ENCODE measurements at places on chromosomes 16 and 17.
A peak's percentile ranks its signal among the peaks of the same experiment; 100 is the strongest.

DNA sequence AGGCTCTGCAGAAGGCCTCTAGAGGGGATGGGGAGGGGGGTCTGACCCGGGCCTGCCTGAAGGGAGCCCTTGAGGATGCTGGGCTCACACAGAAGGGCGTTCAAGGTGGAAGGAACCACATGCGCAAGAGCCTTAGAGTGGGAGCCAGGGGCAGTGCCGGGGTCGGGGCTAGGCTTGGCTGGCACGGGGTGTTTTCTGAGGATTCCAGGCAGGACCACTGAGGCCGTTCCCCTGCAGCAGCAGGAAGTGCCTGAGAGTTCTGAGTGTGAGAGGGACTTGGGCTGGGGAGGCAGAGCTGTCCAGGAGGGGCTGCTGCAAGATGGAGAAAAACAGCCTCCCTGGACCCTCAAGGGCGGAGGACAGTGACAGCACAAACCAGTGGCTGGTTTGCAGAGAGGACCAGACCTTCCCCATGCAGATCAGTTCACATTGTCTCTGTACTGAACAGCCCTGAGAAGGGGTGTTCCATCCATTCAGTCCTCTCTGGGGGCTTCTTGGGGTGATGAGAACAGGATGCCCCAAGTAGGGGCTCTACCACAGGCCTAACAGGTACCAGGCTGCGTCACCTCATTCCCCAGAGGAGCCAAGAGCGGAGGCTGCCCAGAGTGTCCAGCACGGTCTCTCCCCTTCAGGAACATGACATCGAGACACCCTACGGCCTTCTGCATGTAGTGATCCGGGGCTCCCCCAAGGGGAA is 3.4 kb downstream of the NDRG4 start:
- peaks cover 12% of the 10 kb centered on the region for H3K36me3 ChIP-seq
- H3K4me3 ChIP-seq: no peak overlapping the region
- DNase-seq: no peak
- H3K4me1 ChIP-seq: peaks cover 28% of the 10 kb centered on the region

GRCh38 chr16:82199209-82199608 is 29.2 kb upstream of the MPHOSPH6 start:
- DNase-seq: no peak
- no peak overlapping the region for H3K27ac ChIP-seq
- no peaks in the 10 kb centered on the region for H3K4me1 ChIP-seq
- no peak overlapping the region for H3K4me3 ChIP-seq
- peaks cover 4% of the 10 kb centered on the region for H3K27me3 ChIP-seq

DNA sequence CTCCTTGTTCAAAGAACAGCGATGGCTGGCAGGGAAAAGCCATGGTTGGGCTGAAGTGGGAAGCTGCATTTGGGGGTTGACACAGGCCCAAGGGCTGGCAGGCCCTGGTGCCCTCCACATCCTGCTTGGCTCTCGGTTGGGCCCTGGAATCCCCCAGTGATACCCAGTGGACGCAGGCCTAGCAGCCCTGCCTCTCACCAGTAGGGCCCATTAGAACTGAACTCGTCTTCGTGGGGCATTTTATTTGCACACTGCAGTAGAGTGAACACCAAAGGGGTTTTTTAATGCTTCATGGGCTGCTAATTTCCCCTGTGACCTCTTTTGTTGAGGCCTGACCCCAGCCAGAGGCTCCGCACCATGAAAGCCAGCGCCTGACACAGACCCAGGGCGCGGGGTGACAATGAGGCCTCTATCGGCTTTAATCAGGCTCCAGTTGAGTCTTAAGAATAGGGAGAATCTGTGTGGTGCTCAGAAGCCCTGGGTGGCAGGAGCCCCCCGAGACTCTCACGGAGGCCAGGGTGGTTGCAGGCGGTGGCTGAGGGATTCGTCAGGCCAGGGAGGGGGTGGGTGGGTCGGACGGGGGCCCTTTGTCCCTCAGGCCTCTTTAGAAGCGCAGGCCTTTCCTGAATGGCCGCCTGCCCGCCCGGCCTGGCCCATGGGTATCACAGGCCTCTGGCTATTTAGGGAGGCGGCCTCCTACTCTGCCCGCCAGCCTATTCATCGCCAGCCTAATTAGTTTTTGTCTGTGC is 199.3 kb downstream of the NTN1 start:
- H3K27me3 ChIP-seq: no peaks in the 10 kb centered on the region
- H3K4me3 ChIP-seq: no peak overlapping the region
- no peak overlapping the region for H3K27ac ChIP-seq

DNA sequence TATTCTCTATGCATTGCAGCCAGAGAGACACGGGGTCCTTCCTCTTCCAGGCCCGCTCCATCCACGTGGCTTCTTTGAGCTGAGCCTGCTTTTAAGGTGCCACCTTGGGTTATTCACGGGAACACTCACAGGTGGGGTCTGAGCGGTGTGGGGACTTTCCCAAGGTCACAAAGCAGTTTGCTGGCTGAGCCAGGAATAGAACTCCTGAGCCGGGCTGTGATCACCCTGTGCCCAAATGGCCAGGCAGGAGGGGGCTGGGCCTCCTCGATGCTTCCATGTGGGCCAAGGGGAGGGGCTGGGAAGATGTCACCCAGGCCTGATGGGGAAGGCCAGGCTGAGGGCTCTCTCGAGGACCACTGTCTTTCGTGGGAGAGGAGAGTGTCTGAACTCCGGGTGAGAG is 13.0 kb upstream of the GSE1 start:
- no peak for DNase-seq
- H3K36me3 ChIP-seq: no peaks in the 10 kb centered on the region
- no peaks in the 10 kb centered on the region for H3K27me3 ChIP-seq
- no peak overlapping the region for H3K4me3 ChIP-seq

- H3K4me3 ChIP-seq: no peak overlapping the region
- no peaks in the 10 kb centered on the region for H3K27me3 ChIP-seq
- no peak for DNase-seq
- peak overlapping the region; percentile 87 for H3K27ac ChIP-seq
- H3K36me3 ChIP-seq: peaks cover 15% of the 10 kb centered on the region
- H3K4me1 ChIP-seq: peaks cover 59% of the 10 kb centered on the region
These were observed 10.5 kb downstream of the SRL start for GRCh38 chr16:4231367-4231766.

DNA sequence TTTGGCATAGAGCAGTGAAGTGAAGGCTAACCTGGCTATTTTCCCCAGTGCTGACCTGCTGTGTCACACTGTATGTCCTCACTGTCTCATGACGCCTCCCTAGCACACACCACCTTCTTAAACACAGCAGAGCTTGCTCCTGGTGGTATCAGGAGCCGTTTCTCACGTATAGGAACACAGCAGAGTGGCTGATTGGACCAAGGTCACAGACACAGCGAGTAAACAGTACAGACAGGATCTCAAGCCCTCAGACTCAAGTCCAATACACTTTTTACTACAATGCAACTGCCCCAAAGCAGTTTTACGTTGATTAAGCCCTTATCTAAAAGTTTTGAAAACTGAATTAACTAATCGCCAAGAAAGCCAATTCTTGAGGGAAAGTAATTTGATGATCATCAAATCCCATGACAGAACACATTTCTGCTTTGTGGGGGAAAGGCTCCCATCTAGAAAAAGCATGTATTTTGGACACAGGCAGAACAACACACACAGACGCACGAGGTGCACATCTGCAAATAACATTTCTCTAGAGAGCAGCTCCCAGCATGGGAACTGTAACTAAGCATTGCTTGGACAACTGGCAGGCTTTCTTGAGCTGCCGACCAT is 15.2 kb downstream of the ARHGAP17 start:
- H3K27ac ChIP-seq: peak overlapping the region; percentile 43
- no peaks in the 10 kb centered on the region for H3K27me3 ChIP-seq
- peak; percentile 81 for DNase-seq
- H3K4me3 ChIP-seq: no peak overlapping the region
- H3K36me3 ChIP-seq: no peaks in the 10 kb centered on the region
- peaks cover 9% of the 10 kb centered on the region for H3K4me1 ChIP-seq

DNA sequence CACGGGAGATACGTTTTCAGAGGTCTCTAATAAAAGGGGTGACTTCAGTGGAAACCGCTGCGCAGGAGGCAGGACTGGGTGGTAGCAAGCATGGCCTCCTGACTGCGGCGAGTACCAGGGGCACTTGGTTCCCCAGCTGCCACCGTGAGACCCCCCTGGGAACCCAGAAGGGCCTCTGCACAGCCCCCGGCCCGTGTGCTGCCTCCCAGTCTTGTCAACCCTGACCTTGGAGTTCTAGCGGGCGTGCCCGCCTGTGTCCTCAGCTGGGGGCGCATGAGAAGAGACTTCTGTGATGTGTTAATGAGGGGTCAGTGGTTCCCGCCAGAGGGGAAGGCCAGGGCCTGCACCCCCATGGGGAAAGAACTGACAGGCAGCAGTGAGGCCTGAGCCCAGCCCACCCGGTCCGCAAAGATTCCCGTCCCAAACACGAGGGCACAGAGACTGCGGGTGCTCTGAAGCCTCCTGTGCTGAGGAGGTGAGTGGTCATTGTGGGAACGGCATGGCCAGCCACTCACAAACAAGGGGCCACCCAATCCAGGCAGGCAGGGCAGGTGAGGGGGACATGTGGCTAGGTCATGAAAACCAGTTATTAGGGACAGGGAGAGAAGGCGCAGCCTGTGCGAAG is 9.4 kb downstream of the ZNF276 start:
- peaks cover 8% of the 10 kb centered on the region for H3K4me1 ChIP-seq
- no peak overlapping the region for H3K27ac ChIP-seq
- H3K4me3 ChIP-seq: no peak overlapping the region
- no peak for DNase-seq

- peaks cover 6% of the 10 kb centered on the region for H3K4me1 ChIP-seq
- no peak for DNase-seq
- no peak overlapping the region for H3K27ac ChIP-seq
- peaks cover 2% of the 10 kb centered on the region for H3K27me3 ChIP-seq
- H3K36me3 ChIP-seq: no peaks in the 10 kb centered on the region
- no peak overlapping the region for H3K4me3 ChIP-seq
These were observed 16.8 kb downstream of the PIRT start for GRCh38 chr17:10821054-10821453.

GRCh38 chr16:51731160-51731559 is 580.1 kb upstream of the SALL1 start:
- H3K27ac ChIP-seq: no peak overlapping the region
- no peaks in the 10 kb centered on the region for H3K36me3 ChIP-seq
- no peaks in the 10 kb centered on the region for H3K4me1 ChIP-seq
- no peak for DNase-seq

DNA sequence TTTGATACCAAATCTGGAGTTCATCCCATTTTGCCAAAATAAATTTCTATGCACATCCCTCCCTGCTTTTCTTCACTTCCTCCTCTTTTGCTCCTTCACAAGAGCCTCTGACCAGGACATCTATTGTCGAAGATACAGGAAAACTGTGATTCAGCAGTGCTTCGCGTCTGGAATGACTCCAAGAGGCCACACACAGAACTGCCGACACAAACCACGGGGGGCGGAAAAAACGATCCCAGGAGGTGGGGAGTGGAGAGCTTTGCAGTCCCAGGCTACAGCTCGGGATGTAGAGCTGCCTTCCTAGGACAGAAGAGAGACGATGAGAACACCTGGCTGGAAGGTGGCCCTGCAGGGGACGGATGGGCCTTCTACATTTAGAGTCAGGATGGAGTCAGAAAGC is 102.8 kb downstream of the XYLT1 start:
- DNase-seq: no peak
- no peaks in the 10 kb centered on the region for H3K36me3 ChIP-seq
- no peak overlapping the region for H3K27ac ChIP-seq
- H3K27me3 ChIP-seq: no peaks in the 10 kb centered on the region
- H3K4me1 ChIP-seq: peaks cover 38% of the 10 kb centered on the region

GRCh38 chr17:74921769-74922168 is 1.3 kb downstream of the USH1G start:
- no peaks in the 10 kb centered on the region for H3K36me3 ChIP-seq
- no peak overlapping the region for H3K4me3 ChIP-seq
- peaks cover 22% of the 10 kb centered on the region for H3K4me1 ChIP-seq
- no peak for DNase-seq
